ENCODE measurements at places on chromosomes 4 and X.

- DNase-seq, result no peak
These were observed 600.9 kb upstream of the DIPK2B start for GRCh38 chrX:45801554-45801953.

DNA sequence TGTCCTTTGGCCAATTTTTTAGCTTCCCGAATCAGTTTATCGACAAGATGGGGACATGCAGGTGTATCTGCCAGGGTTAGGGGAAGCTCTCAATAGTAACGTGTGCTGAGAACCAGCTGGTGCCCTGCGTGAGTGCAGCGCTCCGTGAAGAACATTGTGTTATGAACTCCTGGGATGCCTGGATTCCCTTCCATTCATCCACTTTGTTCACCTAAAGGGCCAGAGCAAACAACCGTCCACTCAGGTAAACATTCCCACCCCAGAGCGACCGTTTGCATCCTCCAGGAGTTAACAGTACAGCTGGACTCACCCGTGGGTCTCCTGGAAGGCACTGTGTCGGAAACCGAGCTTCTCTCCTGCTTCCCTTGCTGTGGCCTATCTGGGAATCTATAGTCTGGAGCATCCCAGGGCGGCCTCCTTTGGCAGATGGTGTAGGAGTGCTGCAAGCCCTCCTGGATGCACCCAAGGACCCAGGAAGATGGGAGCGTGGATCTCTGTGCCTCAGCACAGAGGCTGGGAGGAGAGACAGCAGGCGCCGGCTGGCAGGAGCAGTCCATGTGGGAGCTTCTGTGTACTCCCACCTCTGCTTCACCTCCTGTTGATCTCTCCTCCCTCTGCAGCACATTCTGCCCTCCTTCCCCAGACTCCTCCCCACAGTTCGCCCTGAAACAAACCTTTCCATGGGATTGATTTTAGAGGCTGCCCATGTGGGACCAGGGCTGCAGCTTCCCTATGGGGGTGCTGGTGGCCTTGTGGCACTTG lies 62.7 kb downstream of the SHROOM2 start:
- no peak for DNase-seq

GRCh38 chrX:915427-916229 lies 285.0 kb downstream of the SHOX start:
- DNase-seq, result no peak

DNA sequence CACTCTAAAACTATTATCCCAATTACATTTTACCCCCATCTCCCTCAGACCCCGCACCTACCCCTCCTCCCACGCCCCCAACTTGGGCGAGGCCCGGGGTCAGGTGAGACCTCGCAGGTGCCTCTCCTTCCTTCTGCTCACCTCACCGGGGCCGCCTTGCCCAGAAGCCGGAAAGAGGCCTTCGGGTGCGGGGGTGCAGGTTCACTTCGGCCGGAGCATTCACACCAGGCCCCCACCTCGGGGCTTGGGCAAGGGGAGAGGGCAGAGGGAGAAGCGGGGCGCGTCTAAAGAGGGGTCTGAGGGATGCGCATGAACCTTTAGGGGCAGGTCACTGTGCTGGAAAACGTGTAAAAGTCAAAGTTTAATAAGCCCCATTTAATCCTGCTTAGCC lies 427 bp downstream of the ZNF182 start:
- DNase-seq, result no peak

GRCh38 chrX:66232296-66232695 lies 68.2 kb downstream of the HEPH start:
- no peak for DNase-seq
